ENCODE measurements at places on chromosomes 5 and 9. TPM values are rescaled to one million over a fixed set of nuclear protein-coding genes. Genes with fewer than 3 reads are reported as not detected.

The TAF11L9 gene
- not detected for total RNA-seq

The STC2 gene
- total RNA-seq: 4.3 TPM

The LCN1 gene
- total RNA-seq: not detected

The FGFR4 gene
- total RNA-seq: 1.1 TPM

The INSL4 gene
- total RNA-seq: not detected

The MTREX gene
- total RNA-seq: 84.7 TPM

All from subcutaneous adipose tissue (tissue), 4 donors.